RPMI7951 (cell line): ENCODE measurements at places on chromosomes 3 and 15.

GRCh38 chr3:111336511-111336910 lies 205.5 kb upstream of the CD96 start:
- DNase-seq: peak; percentile 71

DNA sequence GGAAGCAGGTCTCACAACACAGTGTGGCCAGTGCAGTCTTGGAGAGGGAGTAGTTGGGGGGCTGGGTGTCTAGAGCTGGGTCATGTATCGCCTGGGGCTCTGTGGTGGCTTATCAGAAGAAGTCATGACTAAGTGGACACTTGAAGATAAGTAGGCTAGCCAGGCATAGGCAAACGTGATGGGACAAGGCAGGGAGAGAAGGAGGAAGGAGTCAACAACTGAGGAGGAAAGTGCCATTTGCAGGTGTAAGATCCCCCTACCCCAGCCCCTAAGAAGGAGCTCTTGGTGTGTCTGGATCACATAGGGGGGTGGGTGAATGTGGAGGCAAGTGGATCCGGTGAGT lies 352.3 kb downstream of the LRTM1 start:
- DNase-seq: no peak

GRCh38 chr3:130905551-130905950 lies 11.7 kb downstream of the ATP2C1 start:
- DNase-seq: peak; percentile 41

DNA sequence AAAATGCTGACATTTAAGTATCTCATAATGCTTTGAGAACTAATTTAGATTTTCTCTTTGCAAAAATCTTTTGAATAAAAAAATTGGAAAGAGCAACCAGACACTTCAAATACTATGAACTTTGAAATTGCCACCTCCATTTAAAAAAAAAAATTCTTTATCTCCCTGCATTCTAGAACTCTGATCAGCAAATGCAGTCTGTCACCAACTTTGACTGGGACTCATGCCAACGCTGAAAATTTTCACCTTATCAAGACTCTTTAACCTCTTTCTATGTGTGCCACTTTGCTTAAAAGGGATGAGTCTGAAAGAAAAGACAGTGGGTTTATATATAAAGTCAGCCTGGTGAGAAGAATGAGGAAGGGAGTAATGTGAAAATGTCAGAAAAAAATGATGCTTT lies 191.2 kb upstream of the ARPP21 start:
- DNase-seq: no peak

DNA sequence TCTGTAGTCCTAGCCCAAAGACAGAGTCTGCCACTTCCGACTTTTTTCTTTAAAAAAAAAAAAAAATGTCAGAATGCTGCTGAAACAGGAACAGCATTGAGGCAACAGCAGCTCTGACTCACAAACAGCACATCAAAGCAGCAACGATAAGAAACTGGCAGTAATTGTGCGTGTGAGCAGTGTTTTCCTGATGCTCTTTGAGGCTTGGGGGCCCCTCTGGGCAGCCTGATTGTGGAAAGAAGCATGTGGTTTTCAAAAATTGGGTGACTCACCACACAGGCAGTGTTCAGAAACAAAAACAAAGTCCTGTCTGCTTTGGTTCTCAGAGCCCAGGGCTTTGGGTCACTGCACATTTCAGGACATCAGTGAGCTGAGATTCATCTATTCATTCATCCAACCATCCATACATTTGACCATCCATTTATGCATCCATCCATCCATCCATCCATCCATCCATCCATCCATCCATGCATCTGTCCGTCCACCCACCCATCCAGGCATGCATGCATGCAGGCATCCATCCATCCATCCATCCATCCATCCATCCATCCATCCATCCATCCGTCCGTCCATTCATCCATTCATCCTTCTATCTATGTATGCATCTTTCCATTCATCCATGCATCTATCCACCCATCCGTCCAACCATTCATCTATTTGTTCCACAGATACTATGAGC lies 308.4 kb downstream of the RPLP1 start:
- DNase-seq: peak; percentile 100

DNA sequence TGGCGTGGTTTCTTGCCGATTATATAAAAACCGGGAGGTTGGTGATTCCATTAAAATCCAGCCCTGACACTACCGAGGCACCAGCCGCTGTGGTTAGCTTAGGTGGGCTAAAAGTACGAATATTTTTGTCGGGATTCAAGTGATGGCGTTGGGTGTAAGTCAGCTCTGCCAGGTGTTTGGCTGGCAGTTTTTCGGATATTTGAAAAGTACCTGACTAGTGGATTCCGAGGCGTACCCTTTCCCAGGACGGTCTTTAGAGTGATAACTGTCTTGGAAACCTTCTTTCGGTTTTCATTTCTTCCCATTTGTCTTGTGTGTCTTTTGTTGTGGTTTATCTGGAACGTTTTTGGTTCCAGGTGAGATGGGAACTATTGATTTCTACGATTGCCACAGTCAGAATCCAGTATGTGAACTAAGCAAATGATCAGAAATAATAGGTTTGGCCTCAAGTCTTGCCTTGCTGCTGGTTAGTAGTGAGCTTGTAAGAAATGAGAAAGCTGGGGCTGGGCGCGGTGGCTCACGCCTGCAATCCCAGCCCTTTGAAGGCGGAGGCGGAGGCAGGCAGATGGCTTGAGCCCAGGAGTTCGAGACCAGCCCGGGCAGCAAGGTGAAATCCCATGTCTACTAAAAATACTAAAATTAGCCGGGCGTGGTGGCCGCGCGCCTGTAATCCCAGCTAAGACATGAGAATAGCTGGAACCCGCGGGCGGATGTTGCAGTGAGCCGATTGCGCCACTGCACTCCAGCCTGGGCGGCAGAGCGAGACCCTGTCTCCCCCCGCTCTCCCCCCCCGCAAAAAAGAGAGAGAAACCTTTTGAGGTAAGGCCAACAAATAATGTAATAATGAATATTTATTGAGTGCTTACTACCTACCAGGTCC lies 1.4 kb downstream of the FYTTD1 start:
- peak; percentile 42 for DNase-seq

DNA sequence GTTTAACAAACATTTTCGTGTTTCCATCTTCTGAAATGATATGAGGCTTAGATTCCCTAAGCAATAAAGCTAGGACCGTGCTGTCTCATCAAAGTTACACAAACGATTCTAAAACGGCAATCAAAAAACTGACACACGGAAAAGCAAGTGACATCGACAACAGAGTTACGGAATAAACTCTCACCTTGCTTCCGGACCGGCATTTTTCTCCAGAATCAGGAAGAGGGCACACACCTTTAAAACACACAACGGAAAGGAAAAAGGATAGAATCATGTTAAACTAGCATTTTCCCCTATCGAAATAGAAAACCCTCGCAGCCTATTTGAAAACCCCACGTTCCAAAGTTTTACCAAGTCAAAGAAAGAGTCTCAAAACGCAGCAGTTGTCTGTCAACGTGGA lies 1.4 kb downstream of the DLG1 start:
- no peak for DNase-seq

GRCh38 chr3:71689291-71689690 lies 35.9 kb downstream of the EIF4E3 start:
- DNase-seq: no peak

GRCh38 chr3:45218578-45219390 lies 7.3 kb downstream of the TMEM158 start:
- peak; percentile 84 for DNase-seq

DNA sequence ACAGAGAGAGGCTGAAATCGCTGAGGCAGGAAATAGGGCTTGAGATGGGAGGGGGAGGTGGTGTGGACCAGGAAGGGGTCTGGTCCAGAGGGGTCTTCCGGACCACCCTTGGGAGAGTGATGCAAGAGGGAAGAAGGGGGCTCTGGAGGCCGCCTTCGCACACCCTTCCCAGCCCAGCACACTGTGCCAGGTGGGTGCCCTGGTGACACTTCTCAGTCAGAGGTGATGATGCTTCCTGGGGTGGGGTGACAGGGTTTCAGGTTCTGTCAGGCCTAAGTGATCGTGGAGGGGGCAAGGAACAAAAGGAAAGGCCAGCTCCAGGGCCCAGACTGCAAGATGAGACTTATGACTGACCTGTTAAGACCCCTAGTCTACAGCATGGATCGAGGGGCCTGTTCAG lies 12.7 kb downstream of the SEMA3G start:
- DNase-seq: no peak
